H54 (cell line): ENCODE measurements at places on chromosomes 4 and X.

DNA sequence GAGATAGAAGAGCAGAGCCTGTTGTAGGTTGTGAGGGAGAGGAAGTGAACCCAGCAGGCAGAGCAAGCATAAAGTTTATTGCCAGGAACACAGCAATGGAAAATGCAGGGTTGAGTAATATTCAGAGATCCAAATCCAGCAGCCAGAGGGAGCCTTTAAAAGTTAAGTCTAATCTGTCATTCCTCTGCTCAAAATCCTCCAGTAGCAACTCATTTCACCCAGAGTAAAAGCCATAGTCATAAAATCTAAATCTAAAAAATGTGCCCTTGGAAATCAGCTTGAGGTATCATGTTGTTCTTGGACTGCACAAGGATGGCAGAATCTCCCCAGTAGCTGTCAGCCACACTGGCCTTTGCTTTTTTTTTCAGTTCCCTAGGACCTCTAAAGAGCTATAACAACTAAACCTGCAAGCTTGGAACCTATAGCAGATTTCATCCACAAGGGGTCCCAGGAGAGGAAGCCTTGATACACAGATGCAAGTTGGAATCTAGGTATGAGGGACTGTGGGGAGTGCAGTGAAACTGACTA is 62.9 kb upstream of the FRAS1 start:
- DNase-seq, result no peak

- DNase-seq, result no peak
Observed at GRCh38 chr4:138438608-138439007, 196.5 kb upstream of the SLC7A11 start.

GRCh38 chr4:73710094-73710493 is 30.3 kb upstream of the CXCL8 start:
- no peak for DNase-seq

DNA sequence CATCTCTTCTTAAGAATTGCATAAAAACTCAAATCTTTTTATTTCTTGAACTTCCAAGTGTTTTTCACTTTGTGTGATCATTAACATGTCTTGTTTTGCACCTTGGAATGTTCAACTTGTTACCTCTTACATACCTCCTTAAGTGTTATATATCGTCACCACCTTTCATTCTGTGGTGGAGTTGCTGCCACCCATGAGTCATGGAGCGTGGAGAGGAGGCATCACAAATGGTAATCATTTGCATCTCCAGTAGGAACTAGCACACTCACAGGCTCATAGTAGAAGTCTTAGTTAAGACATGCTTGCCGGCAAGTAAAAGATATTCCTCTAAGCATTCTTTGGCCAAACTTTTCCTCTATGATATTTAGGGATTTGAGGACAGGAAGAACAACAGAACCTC is 67.0 kb upstream of the VCX start:
- DNase-seq, result no peak

DNA sequence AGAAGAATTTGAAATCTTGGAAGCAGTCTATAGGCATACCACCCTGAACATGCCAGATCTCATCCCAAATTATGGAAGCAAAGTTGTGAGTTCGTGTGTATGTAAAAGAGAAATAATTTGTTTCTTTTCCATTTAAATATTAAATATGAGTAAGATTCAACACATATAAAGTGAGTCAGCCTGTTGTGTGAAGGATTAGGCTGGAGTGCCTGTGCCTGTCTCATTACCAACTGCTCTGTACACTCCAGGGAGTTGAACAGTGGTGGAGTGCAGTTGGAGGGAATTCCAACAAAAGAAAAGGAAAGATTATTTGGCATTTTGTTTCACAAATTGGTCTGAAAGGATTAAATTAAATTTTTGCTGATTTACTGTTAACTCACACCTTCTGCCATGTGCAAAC is 435.6 kb downstream of the FAT4 start:
- DNase-seq, result no peak

DNA sequence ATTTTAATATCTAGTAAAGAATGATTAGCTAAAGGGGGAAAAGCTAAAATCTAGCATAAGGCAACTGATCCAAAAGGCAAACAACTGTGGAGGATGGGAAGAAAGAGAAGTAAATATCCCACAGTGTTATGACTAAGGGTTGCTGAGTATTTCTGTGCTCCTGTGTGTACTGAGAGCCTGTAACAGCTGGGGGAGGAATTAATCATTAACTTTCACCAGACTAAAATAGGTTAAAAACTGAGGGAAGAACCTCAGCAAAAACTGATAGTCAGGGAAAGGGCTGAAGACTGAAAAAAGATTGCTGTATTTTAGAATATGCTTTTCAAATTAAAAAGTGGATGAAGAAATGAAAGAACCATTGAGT is 365.9 kb downstream of the CXXC4 start:
- no peak for DNase-seq

GRCh38 chr4:128346054-128346716 is 58.6 kb upstream of the PGRMC2 start:
- no peak for DNase-seq

GRCh38 chrX:55787063-55787462 is 69.5 kb downstream of the RRAGB start:
- no peak for DNase-seq

DNA sequence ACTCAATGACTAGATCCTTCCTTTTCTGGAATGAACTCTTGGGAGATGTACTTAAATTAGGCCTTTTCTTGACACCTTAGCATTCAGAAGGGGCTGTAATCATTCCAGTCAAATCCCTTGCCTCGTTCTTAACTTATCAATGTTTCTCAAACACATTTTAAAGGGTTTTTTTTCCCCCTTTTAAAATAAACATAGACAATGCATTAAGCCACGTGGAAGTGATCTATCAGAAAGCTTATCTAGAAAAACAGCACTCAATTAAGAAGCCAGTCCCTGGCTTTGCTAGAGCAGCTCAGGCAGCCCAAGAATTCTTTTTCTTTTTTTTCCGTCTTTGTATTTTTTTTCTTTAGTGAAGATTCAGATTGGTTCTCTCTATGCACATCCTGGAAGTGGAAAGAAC is 118.2 kb downstream of the PCDH7 start:
- DNase-seq, result no peak

- no peak for DNase-seq
Observed at GRCh38 chr4:174435974-174436373, 86.3 kb downstream of the HPGD start.

DNA sequence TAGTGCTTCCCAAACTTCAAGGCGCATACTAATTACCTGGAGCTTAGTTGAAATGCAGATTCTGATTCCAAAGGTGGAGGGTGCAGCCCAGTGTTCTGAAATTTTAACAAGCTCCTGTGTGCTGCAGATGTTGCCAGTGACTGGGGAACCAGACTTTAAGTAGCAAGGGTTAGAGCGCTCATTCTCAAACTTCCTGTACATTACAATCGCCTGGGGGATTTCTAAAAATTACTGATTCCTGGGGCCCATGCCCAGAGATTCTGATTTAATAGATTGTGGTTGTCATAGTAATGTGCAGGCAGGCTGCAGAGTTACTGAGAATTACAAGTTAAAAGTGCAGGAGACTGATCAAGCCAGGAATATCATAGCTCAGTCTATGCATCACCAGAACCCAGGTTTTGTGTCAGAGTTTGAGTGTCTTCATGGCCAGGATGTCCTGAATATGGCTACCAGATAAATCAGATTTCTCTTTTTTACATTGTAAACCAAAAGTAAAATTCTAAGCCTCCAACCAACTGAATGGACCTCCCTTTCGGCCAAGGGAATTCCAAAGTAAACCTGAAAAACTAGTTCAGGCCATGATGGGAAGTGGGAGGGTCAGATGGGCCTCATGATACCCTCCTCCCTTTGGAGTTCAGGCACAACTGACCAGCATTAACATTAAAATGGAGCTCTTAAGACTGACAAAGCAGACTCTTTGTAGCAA is 121.6 kb downstream of the ATXN3L start:
- no peak for DNase-seq

DNA sequence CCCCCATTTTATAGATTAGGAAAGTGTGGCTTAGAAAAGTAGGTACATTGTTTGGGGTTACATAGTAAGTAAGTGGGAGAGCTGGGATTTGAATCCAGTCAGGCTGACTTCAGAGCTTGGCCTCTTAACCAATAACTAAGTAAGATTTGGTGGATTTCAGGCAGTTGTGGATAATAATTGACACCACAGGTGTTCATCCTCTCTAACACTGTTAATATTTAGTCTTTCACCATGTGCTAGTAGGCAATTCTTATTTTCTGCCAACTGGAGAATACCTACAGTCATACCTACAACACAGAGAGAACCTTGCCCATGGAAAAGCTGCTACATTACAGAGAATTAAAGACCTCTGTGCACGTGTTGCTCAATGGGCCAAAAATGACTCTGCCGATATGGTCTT is 89.5 kb downstream of the DIAPH2 start:
- DNase-seq, result no peak

- DNase-seq, result no peak
Observed at GRCh38 chr4:9994246-9994847, 26.9 kb downstream of the SLC2A9 start.

- DNase-seq, result no peak
Observed at GRCh38 chrX:14173873-14174272, 144.2 kb upstream of the GEMIN8 start.

GRCh38 chrX:144494074-144494473 is 610.2 kb downstream of the UBE2NL start:
- DNase-seq, result no peak

- no peak for DNase-seq
Observed at GRCh38 chr4:89704651-89705395, 132.1 kb downstream of the SNCA start.

- DNase-seq, result no peak
Observed at GRCh38 chr4:40246011-40246900, 49.4 kb downstream of the RHOH start.

GRCh38 chr4:168622600-168622999 is 125.7 kb downstream of the PALLD start:
- DNase-seq, result no peak

DNA sequence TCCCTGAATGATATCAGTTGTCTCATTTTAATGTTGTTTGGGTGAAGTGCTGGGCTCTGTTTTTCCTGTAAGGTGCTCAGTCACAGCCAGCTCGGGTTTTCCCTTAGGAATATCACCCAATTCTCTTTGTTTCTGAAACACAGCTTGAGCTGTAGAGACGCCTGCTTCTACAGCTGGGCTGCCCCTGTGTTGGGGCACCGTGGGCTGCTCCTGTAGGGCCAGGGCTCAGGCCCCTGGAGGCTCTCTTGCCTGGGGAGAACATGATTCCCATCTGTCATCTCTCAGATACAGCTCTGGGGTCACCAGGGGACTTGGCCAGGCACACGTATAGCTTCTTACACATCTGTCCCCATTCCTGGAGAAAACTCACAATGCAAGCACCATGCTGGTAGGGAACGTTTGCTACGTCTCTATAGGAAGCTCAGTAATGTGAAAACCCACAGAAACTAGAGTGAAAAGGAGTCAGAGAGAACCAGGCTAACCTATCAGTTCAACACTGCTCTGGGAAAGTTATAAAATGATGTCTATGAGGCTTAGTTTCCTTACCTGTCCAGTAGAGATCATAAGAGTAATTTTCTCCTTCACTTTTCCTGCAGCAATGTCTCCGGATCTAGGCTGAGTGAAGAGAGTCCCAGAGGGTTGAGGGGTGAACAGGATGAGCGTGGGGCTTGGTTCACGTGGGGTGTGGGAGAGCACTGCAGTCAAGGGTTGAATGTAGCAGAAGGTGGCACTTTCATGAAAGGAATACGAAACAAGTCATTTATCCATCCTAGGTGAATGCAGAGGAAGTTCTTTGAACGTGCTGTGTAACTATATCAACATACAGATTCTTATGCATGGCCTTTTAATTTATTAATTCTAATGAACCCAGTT is 14.5 kb downstream of the FHDC1 start:
- no peak for DNase-seq

DNA sequence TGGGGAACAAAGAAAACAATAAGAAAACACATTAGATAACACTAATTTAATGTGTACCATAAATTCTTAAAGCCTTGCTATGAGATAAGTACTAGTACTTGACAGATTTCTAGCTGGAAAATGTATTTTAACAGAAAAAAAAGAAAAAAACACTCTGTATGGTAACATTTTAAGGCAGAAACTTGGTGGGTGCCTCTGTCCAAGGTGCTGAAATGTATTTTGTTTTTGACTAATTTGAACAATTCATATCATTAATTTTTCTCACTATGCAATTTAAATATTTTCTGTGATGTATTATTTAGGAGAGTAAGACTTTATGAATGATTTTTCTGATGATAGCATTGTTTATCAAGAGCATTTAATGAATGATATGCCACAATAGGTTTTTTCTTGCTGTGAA is 107.5 kb downstream of the GABRG1 start:
- DNase-seq, result no peak

- no peak for DNase-seq
Observed at GRCh38 chr4:38819569-38819968, 15.0 kb upstream of the TLR1 start.

DNA sequence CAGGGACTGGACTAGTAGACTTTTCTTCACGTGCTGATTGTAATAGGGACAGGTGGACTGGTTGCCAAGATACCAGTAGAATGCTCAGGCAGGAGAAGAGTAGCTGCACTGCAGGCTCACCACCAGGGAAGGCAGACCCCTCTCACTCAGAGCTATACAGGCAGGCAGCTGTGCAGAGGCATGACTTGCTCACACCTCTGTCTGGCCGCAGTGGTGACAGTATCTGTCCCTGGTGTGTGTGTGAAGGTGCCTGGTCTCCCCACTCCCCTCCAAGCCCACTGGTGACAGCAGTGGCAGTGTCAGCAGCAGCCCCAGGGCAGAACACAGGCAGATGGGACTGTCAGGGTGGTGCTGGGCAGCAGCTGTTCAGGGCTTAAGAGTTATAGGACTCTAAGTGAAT is 140.7 kb downstream of the RPS6KA6 start:
- no peak for DNase-seq

DNA sequence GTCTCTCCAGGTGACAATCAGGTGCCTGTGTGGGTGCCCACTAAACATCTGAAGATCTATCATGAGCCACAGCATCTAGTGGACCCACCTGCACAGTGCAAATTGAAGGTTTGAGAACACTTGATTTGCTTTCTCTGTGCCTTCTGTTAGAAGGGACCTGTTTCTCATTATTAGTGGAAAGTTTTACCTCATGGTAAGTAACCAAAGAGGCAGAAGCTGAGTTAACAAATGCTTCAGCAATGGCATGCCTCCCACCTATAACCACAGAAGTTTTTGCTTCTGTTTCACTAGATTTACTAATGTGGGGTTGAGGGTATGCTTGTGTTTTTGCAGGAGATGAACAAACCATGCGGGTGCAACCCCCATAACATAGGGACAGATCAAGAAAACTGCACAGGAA is 297.4 kb upstream of the DKK2 start:
- DNase-seq, result no peak

DNA sequence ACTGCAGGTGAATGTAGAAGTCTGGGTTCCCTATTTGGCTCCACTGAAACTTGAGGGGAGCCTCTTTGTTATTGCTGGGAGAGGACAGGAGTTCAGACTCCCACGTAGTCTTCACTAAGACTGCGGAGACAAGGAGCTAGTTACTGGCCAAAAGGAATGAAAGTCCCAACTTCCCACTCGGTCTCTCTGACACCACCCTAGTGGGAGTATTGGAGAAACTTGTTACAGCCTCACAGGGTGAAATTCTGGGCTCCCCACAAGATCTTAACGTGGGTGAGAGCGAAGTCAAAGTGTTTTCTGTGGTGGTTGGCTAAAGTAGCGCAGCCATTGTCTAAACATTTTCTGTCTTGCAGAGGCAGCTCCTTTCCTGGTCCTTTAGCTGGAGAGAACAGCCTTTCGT is 13.5 kb downstream of the MYOZ2 start:
- DNase-seq, result no peak

GRCh38 chrX:134171661-134172587 is 65.1 kb upstream of the CCDC160 start:
- no peak for DNase-seq
